ENCODE measurements at places on chromosomes 4 and X.

GRCh38 chr4:46900082-46900481 is 9.0 kb downstream of the COX7B2 start:
- no peak for DNase-seq

- DNase-seq: no peak
Measured at GRCh38 chrX:78456909-78457308, 129.5 kb upstream of the CYSLTR1 start.

DNA sequence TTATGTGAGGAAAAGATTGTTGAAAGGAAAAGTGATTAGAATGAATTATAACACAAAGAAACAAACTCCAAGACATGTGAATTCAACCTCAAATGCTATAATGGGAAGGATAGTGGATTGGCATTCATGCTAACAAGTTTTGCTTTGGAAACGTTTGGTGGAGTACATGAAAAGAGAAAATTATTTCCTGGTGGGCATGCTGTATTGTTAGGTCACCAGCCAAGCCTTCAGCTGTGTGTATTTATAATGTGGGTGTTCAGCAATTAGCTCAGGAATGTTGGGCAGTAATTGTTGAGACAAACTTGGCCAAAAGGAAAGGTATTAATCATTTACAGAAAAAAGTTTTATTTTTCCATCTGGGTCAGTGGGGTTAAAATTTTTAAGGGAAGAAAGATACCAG is 198.9 kb upstream of the ARSJ start:
- DNase-seq: no peak

DNA sequence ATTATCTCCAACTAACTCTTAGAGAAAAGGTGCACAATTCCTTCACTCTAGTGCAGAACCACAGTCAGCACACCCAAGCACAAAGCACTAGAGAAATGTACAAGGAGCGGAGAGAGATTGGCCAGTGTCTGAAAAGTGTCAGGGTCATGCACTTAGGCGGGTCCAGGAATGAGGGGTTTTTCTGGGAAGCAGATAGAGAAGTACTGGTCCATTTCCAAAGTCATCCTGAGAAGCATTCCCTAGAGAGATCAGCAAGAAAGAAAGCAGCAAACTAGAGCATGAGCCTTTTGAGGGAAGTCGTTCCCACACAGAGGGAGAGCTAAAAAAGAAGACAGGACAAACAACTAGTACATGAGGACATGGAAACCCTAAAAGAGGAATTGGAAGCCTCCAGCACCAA is 168.1 kb upstream of the MAP3K15 start:
- DNase-seq: no peak

DNA sequence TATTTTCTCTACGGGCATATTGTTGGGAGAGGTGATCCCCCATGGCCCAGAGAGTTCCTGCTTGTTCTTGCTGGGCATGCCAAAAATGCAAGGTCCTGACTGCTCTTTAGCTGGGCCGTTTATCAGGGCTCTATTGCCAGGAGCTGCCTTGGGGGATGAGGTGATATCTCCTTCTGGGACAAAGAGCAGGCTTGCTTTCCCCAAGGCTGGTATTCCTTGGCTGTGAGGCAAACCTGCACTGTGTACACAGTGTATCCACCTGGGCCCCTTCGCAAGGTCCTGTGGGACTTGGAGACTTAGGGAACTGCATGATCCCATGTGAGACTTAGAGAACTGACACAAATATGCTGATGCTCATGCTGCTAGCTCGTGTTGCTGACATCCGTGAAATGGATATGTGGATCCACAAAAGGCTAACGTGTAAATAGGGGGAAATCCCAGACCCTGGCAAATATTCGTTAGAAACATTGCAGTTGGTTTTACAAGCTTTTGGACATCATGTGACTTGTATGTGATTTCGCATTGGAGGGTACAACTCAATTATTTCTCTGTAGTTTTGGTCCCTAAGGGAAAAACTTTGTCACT is 24.4 kb upstream of the ZFX start:
- no peak for DNase-seq

- DNase-seq: no peak
Measured at GRCh38 chrX:77930581-77930980, 20.1 kb downstream of the ATP7A start.

DNA sequence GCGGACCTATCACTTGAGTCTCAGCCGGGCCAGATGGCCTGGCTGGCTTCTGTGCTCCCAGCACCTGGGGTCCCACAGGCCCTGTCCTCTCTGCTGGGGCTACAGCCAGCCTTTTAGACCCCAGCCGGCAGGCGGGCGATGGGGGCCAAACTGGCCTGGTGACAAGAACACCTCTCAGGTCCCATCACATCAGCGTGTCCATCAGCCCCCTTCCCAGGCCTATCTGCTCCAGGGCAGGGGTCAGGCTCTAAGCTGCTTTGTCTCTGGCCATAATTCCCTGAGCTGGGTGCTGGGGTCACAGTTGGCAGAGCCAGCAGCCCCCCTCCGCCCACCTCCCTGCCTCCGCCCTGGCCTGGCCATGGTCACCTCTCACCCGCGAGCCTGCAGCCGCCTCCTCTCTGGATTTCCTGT is 77.7 kb downstream of the PPP2R2C start:
- no peak for DNase-seq

- DNase-seq: no peak
Measured at GRCh38 chr4:158529505-158529904, 7.8 kb downstream of the RXFP1 start.

DNA sequence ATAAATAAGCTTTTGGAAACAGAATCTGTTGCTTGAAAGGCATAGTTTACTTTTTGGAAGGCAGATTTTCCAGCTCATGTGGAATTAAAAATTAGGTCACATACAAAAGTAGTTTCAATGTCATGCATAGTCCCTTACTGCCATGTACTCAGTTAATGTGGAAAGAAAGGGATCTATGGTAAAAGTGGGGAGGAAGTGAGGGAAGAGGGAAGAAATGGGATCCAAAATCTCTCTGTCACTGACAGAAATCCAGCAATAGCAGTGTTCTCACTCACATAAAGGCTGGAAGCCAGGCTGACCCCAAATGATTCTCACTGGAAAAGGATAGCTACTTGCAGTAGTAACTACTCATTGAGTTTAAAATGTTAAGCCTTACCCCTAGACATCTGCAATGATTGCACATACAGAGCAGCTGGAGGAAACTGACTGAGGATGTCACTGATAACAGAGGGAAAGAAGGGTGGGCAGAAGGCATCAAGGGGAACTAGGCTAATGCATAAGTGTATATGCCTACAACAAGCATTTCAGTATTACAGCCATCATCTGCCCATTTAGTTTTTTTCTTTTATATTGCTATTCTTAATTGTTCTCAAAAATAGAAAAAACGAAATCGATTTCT is 445.6 kb downstream of the FAT4 start:
- DNase-seq: no peak

DNA sequence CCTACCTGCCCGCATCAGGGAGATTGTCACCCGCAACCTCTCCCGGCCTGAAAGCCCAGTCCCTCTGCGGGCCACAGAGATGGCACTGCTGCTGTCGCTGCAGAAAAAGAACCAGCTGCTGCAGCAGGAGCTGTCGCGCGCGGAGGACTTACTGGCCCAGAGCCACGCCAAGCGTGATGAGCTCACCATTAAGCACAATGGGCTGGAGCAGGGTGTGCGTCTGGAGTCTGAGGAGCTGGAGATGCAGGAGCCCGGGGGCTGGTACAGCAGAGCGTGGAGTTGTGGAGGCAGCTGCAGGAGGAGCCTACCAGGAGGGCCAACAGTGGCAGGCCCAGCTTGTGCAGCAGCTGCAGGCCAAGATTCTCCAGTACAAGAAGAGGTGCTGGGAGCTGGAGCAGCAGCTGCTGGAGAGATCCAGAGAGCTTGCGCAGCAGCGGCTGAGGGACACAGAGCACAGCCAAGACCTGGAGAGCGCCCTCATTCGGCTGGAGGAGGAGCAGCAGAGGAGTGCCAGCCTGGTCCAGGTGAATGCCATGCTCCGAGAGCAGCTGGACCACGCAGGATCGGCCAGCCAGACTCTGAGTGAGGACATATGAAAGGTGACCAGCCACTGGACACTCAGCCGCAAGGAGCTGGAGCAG is 11.3 kb downstream of the SMIM10L2A start:
- DNase-seq: no peak

DNA sequence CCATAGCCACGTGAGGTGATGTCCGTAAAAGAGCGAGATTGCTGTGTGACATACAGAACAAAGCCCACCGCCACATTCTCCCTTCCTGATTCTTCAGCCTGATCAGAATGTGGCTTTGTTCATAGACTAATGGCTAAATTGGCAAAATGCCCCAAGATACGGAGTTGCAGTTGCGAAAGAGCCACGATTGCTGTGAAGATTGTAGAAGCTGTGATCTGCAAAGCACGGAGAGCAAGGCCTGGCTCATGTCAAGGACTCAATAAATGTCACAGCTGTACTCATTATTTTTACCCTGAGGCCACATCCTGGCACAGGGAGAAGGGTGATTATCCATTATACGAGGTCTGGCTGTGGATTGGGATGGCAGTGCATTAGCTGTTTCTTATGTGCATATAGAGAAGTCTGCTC is 34.2 kb downstream of the ARSD start:
- DNase-seq: no peak

- no peak for DNase-seq
Measured at GRCh38 chr4:163673848-163674697, 179.6 kb downstream of the TMA16 start.

- DNase-seq: no peak
Measured at GRCh38 chr4:172521248-172521647, 647.4 kb upstream of the GALNT7 start.

DNA sequence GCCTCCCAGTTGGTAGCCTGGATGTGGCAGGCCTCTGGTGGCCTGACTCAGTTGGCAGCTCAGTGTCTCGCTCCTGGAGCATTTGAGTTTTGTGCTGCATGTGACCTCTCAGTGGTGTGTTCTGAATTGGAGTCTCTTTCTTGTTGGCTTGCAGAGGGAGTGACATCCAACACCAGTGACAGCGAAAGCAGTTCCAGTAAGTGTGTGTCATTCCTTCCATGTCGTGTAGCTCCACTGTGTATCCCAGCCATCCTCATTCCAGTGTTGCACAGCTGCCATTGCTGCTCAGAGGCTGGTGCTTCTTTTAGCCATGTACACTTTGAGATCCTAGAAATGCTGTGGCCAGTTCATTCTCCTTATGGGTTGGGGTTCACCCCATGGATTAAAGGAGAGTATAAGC is 52.4 kb downstream of the DLG3 start:
- DNase-seq: no peak

DNA sequence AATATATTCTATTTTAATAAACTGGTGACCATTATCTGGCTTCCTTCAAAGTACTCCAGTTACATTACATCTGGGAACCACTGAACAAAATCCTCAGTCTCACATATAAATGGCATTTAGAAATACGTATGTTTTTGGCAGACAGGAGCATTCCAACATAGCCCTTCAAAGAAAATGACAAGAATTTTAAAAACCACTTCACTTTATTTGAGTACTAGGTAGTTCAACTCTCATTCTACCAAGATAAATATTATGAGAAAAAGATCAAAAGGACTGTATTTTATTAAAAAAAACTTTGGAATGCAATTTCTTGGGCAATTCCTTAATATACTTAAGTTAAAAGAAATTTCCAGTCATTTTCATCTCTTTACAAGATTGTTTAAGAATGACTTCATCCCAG is 17.6 kb downstream of the TNIP3 start:
- no peak for DNase-seq

GRCh38 chr4:125283707-125284279 is 31.0 kb upstream of the FAT4 start:
- DNase-seq: no peak

DNA sequence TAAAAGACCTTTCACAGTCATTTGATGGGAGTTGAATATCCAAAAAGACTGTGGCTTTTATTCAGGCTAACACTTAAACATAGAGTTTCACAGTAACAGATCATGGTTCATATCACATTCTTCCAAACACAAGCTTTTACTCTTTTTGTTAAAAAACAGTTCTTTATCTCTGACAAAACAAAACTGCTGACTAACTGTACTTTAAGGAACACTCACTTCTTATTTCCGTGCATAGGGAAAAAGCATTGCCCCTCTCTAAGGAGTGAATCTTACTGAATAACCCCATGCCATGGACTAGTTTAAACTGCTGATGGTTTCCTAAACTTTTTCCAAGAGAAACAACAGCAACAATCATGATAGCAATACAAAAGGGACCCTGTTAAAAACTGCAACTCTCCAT is 297.0 kb upstream of the INTU start:
- DNase-seq: no peak

DNA sequence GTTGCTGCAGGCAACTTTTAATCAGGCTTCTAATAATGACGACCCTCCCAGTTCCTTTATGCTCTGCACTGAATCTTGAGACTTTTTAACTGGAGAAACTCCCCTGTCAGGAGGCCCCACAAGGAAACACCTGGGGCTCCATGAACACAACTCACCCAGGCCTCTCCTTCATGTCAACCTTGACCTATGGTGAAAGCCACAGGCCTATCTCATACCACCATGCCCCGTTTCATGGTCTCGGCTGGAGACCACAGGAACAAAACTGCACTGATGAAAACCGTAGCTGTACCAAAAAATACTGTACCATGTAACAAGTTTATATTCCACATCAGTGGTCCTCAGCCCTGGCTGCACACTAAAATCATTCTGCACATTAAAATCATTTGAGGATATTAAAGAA is 57.0 kb downstream of the ZNF827 start:
- no peak for DNase-seq

DNA sequence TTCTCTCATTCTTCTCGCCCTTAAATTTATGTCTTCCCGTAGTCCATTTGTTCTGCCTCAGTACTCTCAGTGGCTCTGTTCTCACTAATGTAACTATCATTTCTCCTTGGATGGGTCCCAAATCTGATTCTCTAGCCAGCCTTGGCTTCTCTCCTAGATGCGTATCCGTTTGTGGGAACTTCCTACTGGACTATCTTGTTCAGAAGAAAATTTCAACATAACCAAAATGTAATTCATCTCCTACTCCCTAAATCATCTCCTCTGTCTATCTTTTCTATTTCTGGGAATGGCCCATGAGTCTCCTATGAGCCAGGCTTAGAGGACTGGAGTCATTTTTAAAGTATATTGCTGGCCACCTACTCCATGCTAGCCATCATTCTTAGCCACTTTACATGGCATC is 4.4 kb upstream of the C4orf36 start:
- DNase-seq: no peak

DNA sequence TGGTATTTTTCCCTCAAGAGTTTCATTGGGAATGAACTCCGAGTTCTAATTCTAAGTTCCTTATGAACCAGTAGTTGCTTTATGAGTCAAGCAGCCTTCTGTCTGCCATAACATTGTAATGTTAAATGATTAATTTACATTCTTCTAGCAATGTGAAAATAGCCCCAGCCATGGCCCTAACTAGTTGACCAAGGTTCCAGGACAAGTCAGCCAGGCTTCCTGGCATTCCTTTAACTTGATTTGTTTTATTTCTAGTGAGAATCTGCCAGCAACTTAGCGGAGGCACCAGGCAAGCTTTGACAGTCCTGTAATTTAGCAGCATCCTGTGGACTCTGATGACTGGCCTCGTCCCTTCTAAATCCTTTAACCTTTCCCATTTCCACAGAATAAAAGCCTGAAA is 69.0 kb downstream of the GLRA2 start:
- no peak for DNase-seq

DNA sequence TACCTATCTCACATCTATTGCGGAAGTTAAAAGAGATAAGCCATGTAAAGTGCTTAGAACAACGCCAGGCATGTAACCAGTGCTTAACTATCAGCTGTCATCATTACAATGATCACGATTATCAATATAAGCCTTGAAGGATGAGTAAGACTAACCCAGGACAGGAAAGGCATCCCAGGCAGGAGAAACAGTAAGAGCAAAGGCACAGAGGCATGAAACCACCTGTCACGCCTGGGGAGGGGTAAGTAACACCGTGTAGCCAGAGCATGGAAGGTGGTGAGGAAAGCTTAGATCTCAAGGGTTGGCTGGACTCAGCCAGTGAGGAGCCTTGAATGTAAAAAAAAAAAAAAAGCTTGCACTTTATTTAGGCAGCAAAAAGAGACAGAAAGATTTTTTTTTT is 71.7 kb upstream of the NOCT start:
- DNase-seq: no peak

Data from activated CD4-positive, alpha-beta T cell treated with anti-CD3 and anti-CD28 coated beads, Interleukin-2, amount 50 U/mL, for 4 hours (primary cell).